Suppressor macrophage treated with lipopolysaccharide for 4 hours (primary cell): ENCODE measurements at places on chromosomes 12 and 14.
A peak's percentile ranks its signal among the peaks of the same experiment; 100 is the strongest.

GRCh38 chr14:91899806-91900205 lies 32.5 kb upstream of the TC2N start:
- DNase-seq, result peak; percentile 21

GRCh38 chr12:67107235-67107634 lies 161.9 kb upstream of the CAND1 start:
- DNase-seq, result no peak

GRCh38 chr14:47993883-47994282 lies 318.5 kb upstream of the MDGA2 start:
- no peak for DNase-seq

DNA sequence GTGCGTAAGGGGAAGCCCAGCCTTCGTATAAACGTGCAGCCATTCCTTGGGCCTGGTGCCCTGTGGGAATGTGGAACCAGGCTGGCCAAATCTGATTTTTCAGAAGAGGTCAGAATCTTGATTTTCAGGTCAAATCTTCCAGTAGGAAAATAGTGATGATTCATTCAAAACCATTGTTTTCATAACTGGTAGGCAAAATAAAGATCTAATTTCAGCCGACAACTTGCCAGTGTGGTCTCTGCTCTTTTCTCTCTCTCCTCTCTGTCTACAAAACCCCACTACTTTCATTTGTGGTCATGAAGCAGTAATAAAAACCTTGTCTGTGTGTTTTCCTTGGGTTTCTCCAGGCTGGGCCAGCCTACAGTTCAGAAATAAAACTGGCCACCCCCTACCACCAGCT lies 135.1 kb downstream of the RBM19 start:
- DNase-seq, result no peak

GRCh38 chr12:108518716-108519496 lies 3.8 kb downstream of the FICD start:
- DNase-seq, result no peak

DNA sequence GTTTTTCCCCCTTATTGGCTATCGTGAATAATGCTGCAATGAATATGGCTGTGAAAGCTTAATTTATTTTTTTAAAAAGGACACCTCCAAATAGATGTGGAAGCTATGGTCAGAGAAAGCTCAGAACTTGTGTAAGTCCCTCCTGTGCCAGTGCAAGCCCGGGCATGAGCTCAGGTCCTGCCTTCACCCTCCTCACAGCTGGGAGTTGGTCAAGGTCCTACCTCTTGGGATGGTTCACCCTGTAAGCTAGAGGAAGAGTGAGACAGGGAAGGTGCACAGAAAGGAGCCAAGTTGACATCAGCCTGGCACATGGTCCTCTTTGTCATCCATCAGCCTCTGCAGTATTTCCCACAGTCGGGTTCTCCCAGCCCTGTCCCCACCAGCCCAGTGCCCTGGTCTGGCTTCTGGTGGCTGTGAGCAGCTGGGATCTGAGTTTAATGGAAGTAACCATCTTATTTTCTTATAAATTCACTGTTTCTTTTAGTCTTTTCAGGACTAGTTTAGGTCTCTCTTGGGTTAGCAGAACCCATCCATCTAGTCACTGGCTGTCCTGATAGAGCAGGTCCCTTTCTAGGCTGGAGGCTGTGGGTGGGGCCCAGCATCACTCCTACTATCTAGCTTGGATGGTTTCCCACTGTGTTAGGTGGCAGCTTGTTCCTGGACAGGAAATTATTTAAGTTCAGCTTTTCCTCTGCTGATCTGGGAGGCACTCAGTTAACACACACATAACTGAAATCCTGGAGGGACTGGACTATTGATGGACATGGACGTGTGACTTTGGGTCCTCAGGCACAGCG lies 11.8 kb upstream of the PLEKHG3 start:
- no peak for DNase-seq

DNA sequence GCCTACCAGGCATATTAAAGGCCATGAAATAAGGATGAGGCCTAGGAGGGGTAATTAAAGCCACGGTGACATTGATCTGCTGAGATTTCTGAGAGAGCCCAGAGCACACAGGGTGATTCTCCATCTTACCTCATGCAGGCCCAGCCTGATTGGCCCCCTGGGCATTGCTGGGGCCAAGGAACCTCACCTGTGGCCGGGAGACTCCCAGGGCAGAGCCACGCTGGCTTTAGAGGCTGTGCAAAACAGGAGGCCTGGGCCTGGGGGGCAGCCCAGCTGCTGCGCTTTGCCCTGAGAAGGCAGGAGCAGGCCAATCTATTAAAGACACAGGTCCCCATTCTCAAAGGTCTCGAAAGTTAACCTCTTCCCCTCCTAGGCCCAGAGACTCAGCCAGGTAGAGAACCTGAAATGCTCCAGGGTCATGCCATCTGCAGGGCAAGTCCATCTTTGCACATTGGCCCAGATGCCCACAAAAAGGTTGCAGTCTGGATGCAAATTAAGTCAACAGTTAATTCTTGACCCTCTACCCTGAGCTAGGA lies 1099.7 kb downstream of the BCL11B start:
- DNase-seq, result no peak

DNA sequence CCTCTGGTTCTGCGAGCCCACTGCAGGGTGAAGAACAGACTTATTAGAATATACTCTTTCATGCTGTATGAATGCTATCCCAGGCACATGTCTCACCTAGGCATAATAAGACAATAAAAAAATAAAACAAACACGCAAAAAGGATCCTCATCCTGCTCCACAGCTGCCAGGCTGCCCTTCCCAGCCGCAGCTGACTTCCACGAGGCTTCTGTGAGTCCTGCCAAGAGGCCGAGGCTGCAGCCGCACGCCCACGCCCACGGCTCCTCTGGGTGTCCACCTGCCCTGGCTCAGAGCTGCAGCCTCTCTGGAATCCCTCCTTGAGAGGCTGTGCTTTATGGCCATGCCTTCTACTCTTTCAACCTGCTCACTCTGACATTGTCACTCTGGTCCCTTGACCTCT lies 6.9 kb downstream of the SMIM41 start:
- no peak for DNase-seq

DNA sequence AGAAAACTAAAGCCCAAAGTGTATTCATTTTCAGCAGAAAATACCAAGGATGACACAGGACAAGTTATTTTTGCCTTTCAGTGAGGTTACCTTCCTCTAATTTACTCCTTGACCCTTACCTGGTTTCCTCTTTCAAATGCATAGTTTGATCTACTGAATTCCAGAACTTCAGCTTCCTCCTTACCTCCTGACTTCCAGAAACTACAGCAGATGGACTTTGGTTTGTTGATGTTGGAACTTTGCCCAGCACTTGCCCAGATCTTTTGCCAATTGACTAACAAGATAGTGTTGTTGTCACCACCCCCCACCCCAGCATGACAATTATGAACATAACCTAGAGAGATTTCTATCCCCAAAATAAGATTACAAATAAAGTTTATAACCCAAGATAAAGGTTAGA lies 63.2 kb downstream of the NAV3 start:
- DNase-seq, result no peak

DNA sequence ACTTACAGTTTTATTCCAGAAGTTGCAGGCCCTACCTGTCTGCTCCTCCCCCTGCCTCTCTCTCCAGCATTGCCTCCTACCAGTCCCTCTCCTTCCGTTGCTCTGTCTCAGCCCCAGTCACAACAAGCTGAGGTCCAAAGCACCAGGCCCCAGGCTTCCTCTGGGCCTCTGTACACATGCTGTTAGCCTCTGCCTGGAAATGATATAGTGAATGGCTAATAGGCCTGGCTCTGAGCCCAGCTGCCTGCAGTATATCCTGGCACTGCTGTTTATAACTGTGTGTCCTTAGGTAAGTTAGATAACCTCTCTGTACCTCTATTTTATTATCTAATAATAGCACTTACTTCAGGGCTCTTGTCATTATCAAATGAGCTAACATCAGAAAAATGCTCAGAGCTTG lies 114.9 kb upstream of the PWP1 start:
- no peak for DNase-seq

- DNase-seq, result no peak
Observed at GRCh38 chr12:58029260-58029659, 87.9 kb downstream of the ATP23 start.

- no peak for DNase-seq
Observed at GRCh38 chr14:94893411-94894160, 123.7 kb upstream of the GSC start.

DNA sequence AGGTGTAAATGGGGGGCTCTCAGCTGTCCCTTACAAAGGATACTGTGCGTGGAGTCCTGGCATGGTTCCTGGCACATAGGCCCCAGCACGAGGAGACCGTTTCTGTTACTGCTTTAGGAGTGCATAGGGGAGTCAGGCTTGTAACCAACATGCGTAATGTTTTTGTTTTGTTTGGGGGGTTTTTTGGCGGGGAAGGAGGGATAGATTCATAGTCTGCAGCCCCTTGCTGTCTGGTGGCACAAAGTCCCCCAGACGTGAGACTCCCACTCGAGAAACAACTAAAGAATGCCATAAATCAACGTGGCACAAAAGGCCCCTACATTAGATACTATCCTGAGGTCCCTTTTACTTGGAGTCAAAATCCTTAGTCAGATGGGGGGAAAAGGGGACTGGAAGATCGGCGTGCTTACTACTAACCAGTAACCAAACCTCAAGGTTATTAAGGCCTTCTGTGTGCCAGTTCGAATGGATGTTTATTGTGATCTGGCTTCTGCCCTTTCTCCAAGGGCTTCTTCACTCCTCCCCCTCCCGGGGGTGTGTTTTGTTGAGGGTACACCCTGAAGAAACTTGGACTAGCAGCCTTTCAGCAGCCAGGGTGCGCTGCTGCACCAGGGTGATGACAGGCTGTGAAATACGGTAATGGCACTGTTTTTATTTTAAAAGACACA lies 874 bp downstream of the ISCU start:
- DNase-seq, result peak; percentile 90

DNA sequence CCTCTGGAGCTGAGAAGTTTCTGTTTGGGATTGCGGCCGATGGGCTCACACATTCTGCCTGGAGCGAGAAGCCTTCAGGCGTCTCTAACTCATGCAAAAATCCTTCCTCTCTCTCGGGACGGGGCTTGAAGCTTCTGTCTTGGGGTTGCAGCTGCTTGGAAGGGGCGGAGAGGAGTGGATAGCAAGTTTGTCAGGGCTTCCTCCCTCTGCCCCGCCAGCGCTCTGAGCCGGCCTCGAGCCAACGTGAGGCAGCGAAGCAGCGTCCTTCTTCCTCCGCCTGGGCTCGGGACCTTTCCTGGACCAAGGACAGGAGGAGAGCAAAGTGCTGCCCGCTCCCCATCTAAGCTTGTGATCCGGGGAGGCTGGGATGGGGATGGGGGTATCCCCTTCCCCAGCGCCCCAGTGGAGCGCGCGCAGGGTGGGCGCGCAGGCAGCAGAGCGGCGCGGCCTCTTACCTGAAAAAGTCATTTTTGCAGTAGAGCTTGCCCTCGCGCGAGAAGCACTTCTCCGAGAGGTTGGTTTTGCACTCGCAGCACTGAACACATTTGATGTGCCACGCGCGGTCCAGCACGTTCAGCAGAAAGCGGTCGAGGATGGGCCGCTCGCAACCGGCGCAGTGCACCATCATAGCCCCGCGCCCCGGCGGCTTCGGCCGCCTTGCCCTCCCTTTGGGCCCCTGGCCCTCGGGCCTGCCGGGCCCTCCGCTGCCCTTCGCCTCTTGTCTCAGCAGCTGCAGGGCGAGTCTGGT lies 626 bp downstream of the LHX5 start:
- no peak for DNase-seq

DNA sequence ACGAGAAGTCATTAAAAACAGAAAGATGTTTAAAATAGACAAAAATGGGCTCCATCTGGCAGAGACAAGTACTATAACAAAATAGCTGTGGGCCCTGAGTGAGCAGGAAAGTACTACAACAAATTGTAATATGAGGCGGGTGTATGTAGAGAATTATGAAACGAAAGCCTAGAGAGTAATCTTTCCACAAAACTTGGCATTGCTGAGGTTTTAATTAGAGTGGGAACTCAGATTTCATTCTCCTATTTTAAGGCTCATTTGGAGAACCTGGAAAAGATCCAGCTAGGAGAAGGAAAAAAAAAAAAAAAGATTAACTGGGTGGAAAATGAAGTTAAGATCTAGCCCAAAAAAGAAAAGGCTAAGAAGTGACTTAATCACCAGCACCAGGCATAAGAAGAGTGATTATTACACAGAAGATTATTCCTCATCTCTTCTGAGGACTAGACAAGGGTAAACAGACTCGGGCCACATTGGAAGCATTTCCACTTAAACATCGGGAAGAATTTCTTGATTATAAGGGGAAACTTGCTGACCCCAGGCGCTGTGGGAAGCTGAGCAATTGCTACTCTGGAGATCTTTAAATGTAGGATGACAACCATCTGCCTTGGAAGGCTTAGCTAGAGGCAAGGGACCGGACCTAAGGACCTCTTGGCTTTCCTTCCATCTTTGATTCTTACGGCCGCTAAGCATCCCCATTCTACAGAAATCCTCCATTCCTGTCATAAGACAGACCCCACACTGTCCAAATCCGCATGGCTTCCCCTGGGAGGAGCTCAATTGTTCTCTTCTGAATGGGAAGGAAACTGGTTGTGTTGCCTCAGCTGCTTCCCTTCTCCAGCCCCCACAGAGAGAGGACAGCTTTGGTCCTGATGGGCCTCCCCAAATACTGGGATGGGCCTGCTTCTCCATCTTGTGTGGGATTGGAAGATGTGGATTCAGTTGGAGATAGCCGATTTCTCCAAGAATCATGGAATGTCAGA lies 40.6 kb downstream of the IGF1 start:
- DNase-seq, result no peak

- DNase-seq, result no peak
Observed at GRCh38 chr14:74392616-74393570, 33.1 kb downstream of the SYNDIG1L start.

- DNase-seq, result no peak
Observed at GRCh38 chr14:89613260-89614008, 196.4 kb upstream of the FOXN3 start.

DNA sequence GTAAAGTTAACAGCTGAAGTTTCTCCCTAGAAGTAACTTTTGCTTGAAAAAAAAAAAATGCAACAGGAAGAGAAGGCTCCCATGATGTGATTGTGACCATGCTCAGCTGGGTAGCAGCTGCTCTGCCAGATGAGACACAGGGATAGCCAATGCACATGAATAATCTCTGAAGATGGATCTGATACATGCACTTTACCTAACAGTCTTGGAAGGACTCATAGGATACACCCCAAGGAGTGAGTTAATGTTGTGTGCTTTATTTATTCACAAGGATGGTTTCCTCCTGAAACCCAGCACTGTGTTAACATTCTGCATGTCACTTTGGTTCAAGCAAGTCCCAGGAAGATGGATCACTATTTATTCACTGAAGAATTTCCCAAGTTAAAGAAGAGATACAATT lies 46.5 kb downstream of the NDUFA12 start:
- DNase-seq, result no peak

- DNase-seq, result no peak
Observed at GRCh38 chr12:57539-57938, 9.0 kb upstream of the IQSEC3 start.

- DNase-seq, result no peak
Observed at GRCh38 chr12:69130064-69130463, 109.3 kb upstream of the CPSF6 start.

- DNase-seq, result peak; percentile 55
Observed at GRCh38 chr14:55070981-55071411, 19.5 kb downstream of the MAPK1IP1L start.

GRCh38 chr14:81295958-81296923 lies 75.5 kb upstream of the GTF2A1 start:
- peak; percentile 58 for DNase-seq
